ENCODE measurements at places on chromosomes 3 and 15. TPM values are rescaled to one million over a fixed set of nuclear protein-coding genes. Genes with fewer than 3 reads are reported as not detected.

Gene FAM131A
- total RNA-seq: 4.8 TPM

Gene CP
- not detected for total RNA-seq

Gene TRPM1
- not detected for total RNA-seq

Gene TRH
- not detected for total RNA-seq

- no peak for DNase-seq
Measured at GRCh38 chr15:76155731-76156130, 95.9 kb downstream of the TMEM266 start.

GRCh38 chr15:100101426-100102089 lies 240.2 kb downstream of the ADAMTS17 start:
- DNase-seq: no peak

- DNase-seq: no peak
Measured at GRCh38 chr3:148742118-148742517, 44.4 kb downstream of the AGTR1 start.

GRCh38 chr3:99637016-99637367 lies 1.4 kb upstream of the COL8A1 start:
- peak; percentile 52 for DNase-seq

DNA sequence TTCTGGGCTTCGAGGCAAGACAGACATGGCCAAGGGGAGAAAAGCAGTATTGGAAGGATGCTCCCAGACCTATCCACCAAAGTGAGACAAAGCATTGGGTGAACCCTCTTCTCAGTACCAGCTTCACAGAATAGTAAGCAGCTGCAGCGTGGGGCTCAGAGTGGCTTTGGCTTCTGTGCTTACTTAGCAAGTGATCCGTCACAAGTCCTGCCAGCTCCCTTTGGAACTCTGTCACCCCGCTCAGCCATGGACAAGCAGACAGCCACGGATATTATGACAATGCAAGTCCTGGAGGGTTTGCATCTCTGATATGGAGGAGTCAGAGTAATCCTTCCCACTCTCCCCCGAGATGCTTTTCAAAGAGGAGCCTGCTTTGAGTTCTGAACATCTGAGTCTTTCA lies 90.8 kb downstream of the SLCO3A1 start:
- DNase-seq: no peak

DNA sequence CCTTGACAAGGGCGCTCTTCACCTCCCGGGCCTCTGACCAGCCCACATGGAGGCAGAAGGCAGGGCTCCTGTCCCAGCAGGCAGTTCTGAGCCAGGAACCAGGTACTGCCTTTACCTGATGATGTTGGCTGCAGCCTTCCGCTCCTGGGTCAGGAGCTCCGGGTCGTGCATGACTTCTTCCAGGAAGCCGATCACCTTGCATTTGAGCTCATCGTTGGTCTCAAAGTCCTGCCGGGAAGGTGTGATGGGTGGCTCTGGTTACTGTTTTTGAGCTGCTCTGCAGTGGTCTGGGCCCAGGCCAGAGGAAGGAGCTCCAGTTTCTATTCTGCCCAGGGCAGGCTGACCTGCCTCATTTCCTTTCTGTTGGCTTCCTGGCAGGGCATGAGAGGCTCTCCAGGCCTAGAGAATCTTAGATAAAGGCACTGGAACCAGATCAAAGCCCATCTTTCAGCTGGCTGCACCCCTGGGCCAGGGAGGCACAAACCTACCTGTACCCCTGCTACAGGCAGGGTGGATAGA lies 53.2 kb upstream of the CTSH start:
- no peak for DNase-seq

DNA sequence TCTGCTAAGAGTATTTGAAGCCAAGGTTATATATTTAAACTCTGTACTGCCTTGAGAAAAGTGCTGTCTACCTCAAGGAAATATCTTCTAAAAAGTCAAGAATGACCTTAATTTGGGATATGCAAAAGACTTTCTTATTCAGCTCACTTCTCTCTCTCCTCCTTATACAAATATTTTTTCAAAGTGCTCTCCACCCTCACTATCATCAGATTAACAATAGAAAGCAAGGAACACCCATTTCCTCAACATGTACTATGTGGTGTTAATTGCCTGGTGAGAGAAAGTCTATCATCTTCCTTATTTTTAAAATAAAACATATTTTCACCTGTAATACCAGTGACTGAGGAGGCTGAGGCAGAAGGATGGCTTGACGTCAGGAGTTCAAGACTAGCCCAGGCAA lies 44.4 kb upstream of the RSL24D1 start:
- DNase-seq: no peak

- DNase-seq: no peak
Measured at GRCh38 chr15:101320501-101321052, 25.5 kb upstream of the SNRPA1 start.

DNA sequence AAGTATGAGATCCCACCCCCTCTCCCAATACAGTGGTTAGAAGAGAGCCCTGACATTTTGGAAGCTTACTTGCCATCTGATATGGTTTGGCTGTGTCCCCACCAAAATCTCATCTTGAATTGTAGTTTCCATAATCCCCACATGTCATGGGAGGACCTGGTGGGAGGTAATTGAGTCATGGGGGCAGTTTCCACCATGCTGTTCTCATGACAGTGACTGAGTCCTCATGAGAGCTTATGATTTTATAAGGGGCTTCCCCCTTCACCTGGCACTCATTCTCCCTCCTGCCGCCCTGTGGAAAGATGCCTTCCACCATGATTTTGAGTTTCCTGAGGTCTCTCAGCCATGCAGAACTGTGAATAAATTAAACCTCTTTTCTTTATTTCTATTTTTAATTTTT lies 28.8 kb upstream of the HES1 start:
- no peak for DNase-seq

- DNase-seq: no peak
Measured at GRCh38 chr3:61774279-61774890, 213.0 kb downstream of the PTPRG start.

GRCh38 chr3:52004906-52005395 lies 9.3 kb upstream of the RPL29 start:
- DNase-seq: no peak

GRCh38 chr3:43874290-43874689 lies 183.6 kb downstream of the ABHD5 start:
- no peak for DNase-seq

Data from MG63 (cell line).